ENCODE measurements at places on chromosomes 3 and 15. TPM values are rescaled to one million over a fixed set of nuclear protein-coding genes. Genes with fewer than 3 reads are reported as not detected.

CCR1 gene
- polyA plus RNA-seq: not detected

SPG21 gene
- 67.7 TPM for polyA plus RNA-seq

CCRL2 gene
- not detected for polyA plus RNA-seq

LRTM1 gene
- polyA plus RNA-seq: not detected

SAMMSON gene
- polyA plus RNA-seq: not detected

TCAIM gene
- polyA plus RNA-seq: 31.2 TPM

CKMT1B gene
- 23.2 TPM for polyA plus RNA-seq

Measured in neural cell (in vitro differentiated cells).